ENCODE measurements at places on chromosomes 4 and X.

DNA sequence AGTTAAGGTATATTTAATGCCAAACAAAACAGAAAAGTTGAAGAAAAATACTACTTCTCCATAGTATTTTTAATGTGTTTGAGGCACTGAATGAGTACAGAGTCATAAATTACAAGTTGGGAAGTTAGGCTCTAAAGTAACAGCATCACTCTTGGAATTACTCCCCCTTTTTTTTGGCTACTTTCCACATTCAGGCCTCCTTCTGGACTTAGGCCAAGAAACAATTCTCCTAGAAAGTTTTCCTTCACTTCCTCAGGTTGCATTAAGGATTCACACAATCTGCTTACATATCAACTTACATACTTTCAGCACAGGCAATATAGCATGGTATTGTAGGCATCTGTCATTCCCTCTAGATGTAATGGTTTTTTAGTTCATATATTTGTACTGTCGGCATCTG, 52.1 kb downstream of the TMEM165 start:
- DNase-seq, result no peak

- DNase-seq, result no peak
Measured at GRCh38 chr4:116664198-116664597, 421.2 kb downstream of the TRAM1L1 start.

- DNase-seq, result peak; percentile 42
Measured at GRCh38 chrX:153411255-153411987, at the start of gene ZFP92. TSS of gene ZFP92 (plus strand) at chrX:153411472. CDS start at chrX:153418323, 6,851 bp downstream.

- DNase-seq, result no peak
Measured at GRCh38 chr4:40570348-40571077, 59.2 kb downstream of the RBM47 start.

DNA sequence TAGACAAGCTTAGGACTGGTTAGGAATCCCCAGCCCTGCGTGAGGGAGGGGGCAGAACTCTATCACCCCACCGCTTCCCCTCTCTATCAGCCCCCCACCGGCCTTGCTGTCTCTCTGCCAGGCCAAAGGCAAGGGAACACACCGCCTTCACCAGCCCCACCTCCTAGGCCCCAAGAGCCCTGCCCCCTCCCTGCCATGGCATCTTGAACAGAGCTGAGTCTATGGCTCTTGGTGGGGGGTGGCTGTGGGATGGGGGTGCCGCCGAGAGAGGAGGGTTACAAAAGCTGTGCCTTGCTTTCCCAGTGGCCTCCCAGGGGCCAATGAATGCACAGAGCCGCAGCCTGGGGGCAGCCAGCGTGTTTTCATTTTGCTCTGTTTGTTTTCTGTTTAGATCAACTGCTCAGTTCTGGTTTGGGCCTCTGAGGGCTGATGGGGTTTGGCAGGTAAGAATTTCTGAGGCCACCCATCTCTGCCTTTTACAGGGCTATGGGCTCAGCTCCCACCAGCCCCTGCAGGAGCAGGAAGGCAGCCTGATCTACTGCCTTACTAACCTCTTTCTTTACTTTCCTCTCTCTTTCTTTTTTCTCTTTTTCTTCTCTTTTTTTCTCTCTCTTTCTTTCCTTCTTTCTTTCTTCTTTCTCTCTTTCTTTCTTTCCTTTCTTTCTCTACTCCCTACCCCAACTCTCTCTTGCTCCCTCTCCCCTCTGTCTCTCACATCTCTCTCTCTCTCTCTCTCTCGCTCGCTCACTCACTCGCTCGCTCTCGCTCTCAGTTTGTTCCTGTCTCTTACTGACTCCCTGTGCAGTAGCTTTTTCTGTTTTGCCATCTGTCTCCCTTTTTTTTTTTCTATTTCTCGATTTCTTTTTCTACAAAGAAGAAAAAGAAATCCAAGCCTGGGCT, 128.3 kb downstream of the PJA1 start:
- no peak for DNase-seq

- no peak for DNase-seq
Measured at GRCh38 chr4:14087459-14087858, 459.9 kb upstream of the BOD1L1 start.

DNA sequence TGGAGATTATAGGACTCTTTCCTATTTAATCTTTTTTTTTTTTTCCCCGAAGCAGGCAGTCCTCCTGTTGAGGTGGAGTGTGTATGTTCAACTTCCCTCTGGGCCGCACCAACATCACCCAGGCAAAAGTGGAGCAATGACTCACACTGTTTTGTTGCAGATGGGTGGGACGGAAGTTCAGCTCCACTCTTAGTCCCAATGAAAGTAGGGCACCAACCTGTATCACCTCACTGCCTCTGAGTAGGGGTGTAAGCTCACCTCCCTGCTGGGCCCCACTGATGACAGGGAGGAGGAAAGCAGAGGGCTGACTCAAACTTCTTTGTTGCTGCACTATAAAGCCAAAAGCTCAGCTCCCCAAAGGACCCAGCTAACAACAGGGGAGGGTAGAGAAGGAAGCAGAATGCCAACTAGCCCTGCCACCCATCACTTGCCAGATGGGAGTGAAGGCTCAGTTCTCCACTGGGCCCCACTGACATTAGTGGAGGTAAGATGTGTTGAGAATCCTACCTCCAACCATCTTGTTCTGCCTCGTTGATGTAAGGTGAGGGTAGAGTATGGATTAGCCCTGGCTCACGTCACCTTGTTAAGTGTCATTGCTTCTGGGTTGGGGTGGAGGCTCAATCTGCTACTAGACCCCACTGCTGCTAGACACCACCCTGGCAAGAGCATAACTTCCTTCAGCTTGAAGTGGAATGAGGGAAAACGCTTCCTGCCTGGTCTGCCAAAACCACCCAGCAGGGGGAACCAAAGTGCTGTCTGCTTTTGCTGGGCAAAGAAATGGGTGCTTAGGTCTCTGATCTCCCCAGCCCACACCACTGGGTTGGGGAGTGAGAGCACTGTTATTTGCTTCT, 14.1 kb downstream of the RPS6KA3 start:
- peak; percentile 71 for DNase-seq

DNA sequence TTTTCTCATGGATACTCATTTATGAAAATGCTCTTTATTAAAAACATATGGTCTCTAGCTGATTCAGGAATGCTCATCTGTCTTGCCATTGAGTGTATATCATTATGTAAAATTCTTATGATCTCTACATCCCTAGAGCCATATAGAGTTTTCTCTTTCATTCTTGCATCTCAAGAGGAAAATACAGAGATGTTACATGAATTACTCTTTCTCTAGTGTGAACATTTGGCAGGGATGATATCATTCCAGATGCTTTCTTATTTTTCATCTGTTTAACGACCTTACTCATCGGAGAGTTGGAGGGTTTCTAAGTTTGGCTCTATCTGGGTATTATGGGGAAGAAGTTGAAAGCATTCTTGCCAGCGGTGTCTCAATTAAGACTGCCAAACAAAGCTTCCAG, 202.9 kb upstream of the SLC7A11 start:
- no peak for DNase-seq

DNA sequence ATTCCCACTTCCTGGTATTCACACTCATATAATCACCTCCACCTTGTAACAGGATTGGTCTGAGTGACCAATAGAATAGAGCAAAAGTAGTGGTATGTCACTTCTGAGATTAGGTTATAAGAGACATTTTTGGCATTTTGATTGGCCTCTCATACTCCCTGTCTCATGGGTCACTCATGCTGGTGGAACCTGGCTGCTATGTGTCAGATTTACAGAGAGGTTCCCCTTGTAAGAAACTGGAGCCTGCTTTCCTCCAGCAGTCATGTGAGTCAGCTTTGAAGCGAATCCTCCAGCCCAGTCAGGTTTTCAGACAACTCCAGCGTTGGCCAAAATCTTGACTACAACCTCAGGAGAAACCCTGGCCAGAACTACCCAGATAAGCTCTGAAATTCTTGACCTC, 2.6 kb upstream of the OTUD4 start:
- DNase-seq, result no peak

DNA sequence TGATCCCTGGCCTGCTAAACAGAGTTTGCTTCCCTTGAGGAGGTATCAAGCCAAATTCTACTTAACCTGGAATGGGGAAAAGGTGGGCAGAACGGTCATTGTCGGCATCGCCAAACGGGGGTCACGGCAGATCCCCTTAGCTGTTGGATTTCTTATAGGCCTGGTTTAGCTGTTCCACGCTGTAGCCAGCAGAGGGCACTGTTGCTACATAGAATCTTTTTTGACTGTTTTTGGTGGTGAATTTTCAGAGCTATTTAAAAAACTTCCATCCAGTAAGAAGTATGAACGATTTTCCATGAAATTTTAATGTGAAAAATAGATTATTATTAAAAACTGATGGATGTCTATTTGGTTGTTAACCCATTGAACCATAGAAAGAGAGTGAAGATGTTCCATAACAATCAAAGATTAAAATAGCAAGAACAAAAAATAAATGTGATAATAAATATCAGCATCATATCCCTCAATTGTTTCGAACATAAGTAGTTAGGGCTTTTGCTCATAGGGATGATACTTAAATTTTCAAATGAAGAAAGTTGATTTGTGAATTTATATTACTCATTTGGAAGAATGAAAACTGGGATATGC, 56.6 kb downstream of the LINC00632 start:
- DNase-seq, result peak; percentile 47

- peak; percentile 57 for DNase-seq
Measured at GRCh38 chrX:41275661-41276609, 58.0 kb upstream of the DDX3X start.

- DNase-seq, result no peak
Measured at GRCh38 chrX:108049649-108050048, 4.8 kb downstream of the VSIG1 start.

DNA sequence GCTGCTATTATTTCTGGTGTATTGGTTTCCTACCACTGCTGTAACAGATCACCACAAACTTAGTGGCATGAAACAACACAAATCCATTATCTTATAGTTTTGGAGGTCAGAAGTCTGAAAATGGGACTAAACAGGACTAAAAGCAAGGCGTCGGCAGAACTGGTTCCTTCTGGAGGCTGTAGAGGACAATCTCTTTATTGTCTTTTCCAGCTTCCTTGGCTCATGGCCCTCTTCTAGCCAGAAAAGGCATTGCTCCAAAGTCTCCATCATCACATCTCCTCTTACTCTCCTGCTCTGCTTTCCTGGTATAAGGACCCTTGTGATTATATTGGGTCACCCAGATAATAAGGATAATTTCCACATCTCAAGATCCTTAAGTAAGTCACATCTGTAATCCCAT, 121.9 kb downstream of the CLCN4 start:
- DNase-seq, result no peak

- no peak for DNase-seq
Measured at GRCh38 chrX:31331015-31331414, 259.2 kb upstream of the FTHL17 start.

DNA sequence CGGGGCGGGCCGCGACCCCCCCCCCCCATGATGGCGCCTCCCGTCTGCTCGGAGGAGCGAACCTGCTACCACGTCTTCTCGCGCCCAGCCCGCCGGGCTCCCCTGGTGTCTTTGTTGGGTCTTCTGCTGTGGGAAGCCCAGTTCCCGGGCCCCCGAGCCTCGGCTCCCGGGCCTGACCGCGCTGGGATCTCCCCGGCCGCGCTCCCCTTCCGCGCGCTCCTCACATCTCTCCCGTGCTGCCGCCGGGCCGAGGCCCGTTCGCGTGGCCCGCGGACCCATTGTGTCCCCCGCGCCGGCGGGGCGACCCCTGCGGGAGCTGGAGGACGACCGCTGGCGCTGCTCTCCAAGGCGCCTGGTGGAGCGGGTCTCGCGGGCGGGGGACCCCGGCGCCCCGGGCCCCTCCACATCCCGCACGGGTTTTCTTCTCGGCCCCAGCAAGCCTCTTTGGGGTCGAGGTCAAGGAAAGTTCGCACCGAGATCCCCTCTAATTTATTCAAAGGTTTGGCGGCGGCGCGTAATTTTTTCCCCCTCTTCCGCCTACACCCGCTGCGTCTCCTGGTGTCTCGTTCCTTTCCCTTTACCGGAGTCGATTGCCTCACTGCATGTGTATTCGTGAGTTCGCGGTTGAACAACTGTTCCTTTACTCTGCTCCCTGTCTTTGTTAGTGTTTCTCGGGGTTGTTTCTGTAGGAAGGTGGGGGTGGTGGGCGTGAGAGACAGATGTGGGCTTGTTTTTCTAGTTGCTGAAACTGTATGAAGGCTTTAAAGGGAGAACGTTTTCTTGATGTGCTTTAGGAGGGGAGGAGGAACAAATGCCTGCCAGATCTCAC, 770 bp downstream of the SMAD1 start:
- peak; percentile 39 for DNase-seq

- DNase-seq, result peak; percentile 45
Measured at GRCh38 chr4:169492436-169493163, 119.8 kb downstream of the NEK1 start.

DNA sequence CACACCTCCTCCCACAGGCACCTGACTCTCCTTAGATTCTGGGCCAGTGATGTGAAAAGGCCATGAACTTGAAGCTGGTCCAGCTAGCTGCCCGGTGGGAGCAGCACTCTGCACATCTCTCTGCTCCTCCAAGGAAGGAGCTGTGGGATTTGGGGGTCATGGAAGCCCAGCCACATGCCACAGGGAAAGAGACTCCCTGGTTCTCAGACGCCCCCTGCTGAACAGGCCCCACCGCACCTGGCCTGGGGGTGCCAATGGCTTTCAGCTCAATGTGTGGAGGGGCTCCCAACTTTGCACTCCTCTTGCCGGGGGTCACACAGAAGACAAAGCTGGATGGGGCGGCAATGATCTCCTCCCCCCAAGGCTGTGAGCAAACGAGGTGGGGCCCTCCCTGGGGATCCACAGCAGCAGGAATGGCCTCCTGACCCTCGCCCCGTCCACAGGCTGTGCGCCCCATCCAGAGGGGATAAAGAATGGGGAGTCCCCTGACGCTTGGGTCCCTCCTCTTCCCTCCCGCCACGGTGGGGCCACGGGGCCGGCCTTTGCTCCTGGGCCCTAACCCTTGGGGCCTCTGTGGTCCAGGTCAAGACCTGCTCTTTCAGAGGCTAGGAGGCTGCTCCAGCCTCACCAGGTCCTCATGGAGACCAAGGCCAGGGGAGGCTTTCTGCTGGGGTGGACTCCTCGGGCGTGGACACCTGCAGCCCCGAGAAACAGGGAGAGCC, 51.3 kb downstream of the GAK start:
- DNase-seq, result no peak

DNA sequence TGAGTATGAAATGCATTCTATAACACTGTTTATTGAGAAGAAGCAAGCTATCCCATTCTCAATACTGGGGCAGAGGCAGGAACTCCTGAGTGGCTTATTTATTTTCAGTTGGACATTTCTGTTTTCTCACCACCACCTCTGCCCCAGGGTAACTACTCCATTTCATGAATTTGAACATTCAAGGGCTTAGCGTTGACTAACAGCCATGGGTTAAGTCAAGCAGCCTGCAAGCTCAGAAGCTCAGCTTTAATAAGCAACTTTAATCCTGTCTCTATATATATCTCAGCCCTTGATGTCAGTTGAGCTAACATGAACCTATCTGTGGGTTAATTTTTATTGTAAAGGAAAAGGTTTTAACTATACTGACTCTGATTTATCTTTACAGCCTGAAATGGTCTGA, 93.8 kb downstream of the MBNL3 start:
- no peak for DNase-seq

Measured in activated CD8-positive, alpha-beta T cell treated with anti-CD3 and anti-CD28 coated beads, Interleukin-2, amount 10 ng/mL, durations not matched to agents 7 days and 5 days (primary cell).